ENCODE measurements at places on chromosomes 11 and 22.

DNA sequence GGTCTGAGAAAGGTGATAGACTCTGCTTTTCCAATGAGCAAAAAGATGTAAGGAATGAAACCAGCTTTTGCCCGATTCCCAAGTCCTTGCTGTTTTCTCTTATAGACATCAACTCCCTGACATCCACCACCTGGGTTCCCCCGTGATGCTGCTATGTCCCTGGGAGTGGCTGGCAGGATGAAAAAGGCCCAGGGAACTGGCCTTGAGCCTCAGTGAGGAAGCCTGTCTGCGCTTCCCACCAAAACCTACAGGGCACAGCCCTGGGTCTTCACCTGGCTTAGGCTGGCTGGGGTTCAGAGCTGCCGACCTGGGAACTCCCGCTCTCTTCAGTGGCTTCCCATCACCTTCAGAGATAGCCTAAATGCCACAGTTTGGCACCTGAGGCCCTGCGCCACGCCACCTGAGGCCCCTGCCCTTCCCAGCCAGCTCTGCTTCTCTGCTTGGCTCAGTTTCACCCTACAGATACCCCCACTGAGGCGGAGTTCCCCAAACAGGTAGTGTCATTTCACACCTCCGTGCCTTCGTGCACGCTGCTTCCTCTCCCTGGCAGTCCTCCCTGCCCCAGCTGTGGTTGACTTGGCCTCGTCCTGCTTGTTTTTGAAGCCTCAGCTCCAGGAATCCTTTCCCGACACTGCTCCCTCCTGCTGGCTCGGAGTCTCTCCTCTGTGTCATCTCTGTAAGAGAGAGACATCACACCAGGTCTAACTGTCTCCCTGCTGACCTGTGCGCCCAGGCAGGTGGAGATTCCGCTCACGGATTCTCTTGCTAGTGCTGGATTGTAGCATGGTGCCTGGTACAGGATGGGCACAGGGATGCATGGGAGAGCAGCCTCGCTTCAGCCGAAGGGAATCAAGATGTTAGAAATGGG lies 10.7 kb downstream of the SLC37A2 start:
- DNase-seq = no peak

GRCh38 chr11:71198823-71199165 lies 53.6 kb downstream of the SHANK2 start:
- DNase-seq = no peak

DNA sequence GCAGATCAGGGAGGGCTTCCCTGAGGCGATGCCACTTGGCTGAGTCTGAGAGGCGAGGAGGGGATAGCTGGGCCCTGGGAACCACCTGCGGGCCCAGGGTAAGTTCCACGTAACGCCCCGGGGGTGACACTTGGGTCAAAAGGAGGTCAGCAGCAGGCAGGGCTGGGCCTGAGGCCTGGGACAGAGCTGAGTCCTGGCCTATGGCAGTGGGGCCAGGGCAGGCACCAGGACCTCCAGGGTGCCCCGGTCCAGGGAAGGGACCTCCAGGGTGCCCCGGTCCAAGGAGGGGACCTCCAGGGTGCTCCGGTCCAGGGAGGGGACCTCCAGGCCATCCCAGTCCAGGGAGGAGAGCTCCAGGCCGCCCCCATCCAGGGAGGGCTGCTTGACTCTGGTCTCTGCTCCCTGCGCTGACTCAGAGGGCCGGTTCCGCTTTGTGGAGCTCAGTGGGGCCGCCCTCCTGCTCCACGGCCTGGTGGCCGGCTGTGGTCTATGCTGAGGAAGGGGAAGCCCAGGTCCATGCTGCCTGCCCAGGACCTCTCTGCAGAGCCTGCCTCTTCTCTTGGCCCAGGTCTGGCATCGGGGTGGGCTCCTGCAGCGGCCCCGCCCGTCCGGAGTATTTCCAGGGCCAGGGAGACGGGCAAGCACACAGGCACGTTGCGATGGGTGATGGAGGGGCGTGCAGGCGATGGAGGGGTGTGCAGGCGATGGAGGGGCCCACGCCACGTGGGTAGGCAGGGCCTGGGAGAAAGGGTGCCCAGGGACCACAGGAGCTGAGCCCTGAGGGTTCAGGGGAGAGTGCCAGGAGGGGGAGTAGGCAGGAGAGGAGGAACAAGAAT lies 19.5 kb upstream of the WNT7B start:
- no peak for DNase-seq

- DNase-seq = no peak
Observed at GRCh38 chr22:36079041-36079440, 50.4 kb upstream of the RBFOX2 start.

GRCh38 chr22:39214383-39215069 lies 30.3 kb downstream of the PDGFB start:
- DNase-seq = no peak

DNA sequence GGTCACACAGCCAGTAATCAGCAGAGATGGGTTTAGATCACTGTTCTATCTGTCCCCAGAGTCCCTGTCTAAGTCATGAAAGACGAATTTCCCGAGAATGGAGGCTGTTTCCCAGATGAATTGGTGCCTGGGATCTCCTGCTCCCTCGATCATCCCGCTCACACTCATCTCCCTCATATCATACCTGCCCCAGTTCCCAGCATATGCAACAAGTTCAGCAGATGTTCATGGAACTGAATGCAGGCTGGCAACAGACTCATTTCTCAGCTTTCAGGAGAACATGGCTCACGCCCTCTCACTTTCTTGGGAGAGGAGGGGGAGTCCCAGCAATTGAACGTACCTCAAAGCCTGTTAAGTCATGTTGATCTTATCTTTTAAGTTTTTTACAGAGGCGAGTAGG lies 22.1 kb downstream of the CD6 start:
- DNase-seq = no peak

GRCh38 chr11:110297726-110298300 lies 1.4 kb upstream of the RDX start:
- no peak for DNase-seq

DNA sequence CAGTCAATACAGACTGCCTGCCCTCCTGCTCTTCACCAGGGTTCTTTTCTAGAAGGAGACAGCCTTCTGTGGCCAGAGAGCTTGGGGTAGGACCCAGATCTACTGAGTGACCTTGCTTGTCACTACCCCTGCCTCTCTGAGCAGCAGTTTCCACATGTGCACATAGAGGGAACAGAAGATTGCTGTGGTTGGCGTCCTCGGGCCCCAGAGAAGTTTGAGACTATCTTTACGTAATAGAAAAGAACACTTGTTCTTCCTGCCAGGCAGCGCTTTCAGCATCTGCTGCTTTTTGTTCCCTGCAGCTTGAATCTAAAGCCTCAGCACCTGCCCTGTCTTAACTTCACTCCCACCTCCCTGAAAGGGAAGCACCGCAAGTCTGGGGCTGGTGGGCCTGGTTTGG lies 1.9 kb upstream of the FKBP2 start:
- no peak for DNase-seq

Data from WERI-Rb-1 (cell line).